GF-D8 (cell line): ENCODE measurements at places on chromosomes 12 and 14.

- DNase-seq = no peak
These were observed 15.4 kb downstream of the VASH1 start for GRCh38 chr14:76776428-76777251.

- DNase-seq = no peak
These were observed 9.9 kb downstream of the FSCB start for GRCh38 chr14:44497148-44497547.

- DNase-seq = peak; percentile 63
These were observed 551 bp downstream of the RAP1B start for GRCh38 chr12:68611094-68611805.

DNA sequence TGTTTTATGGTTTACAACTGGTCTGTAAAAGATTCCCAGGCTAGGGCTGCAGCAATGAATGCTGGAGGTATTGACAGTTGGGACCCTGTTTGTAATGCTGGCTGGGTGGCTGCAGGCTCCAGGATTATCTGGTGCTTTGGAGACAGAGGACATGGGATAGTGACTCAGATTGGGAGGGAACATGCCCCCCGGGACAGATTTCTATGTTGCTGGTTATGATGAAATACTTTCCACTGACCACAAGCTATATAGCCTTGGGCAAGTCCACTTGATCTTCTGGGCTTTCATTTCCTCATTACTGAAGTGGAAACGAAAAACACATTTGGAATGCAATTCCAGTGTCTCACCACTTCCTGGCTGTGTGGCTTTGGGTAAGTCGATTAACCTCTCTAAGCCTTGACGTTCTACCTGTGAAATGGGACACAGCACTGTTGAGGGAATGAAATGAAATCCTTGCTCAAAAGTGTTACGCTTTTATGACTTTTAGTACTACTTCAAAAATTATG is 6.3 kb upstream of the TPCN1 start:
- DNase-seq = peak; percentile 91

GRCh38 chr12:9856894-9857293 is 12.3 kb downstream of the CLEC2B start:
- no peak for DNase-seq
